ENCODE measurements at places on chromosomes 11 and 22.

DNA sequence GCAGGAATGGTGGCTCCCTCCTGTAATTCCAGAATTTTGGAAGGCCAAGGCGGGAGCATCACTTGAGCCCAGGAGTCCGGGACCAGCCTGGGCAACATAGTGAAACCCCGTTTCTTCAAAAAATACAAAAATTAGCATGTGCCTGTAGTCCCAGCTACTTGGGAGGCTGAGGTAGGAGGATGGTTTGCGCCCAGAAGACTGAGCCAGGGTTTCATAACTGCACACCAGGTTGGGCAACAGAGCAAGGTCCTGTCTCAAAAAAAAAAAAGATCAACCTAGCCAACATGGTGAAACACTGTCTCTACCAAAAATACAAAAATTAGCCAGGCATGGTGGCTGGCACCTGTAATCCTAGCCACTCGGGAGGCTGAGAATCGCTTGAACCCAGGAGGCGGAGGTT lies 6.4 kb downstream of the A4GALT start:
- DNase-seq: no peak

DNA sequence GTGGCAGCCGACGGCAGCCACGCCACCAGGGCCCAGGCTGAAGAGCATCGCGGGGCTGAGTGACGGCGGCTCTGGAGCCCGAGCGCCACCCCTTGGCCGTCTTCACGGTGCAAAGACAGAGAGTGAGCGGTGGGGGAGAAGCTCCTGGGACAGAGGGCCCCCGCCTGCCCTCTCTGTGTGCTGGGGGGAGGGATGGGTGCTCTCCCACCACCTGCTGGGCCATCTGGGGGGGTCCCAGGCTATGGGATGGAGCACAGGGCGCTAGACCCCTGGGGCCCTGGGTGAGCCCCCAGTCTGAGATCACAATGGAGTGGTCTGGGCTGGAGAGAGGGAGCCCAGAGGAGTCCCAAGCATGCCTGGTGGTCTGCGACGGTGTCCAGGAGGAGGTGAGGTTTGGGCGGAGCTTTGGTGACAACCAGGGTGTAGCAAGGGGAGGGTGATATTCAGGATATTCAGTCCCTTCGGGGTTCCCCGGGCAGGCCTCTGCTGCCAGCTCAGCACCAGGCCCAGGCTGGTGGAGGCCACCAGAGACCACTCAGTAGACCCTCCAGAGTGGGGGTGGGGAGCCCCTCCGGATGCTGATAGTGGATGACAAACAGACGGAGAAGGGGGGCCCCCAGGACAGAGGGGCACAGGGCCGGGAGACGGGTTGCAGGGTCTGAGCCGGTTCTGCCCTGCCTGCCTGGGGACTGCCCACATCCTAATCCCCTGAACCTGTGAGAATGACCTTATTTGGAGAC lies 78.1 kb upstream of the PRR5 start:
- no peak for DNase-seq

GRCh38 chr11:2663506-2663905 lies 36.3 kb downstream of the KCNQ1OT1 start:
- DNase-seq: no peak

DNA sequence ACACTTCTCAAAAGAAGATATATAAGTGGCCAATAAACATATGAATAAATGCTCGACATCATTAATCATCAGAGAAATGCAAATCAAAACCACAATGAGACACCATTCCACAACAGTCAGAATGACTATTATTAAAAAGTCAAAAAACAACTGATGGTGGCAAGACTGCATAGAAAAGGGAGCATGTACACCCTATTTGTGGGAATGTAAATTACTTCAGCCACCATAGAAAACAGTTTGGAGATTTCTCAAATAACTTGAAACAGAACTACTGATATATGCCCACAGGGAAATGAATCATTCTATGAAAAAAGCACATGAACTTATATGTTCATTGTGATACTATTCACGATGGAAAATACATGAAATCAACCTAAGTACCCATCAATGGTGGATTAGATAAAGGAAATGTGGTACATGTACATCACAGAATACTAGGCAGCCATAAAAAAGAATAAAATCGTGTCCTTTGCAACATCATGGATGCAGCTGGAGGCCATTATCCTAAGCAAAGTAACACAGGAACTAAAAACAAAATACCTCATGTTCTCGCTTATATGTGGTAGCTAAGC lies 42.4 kb downstream of the GLYATL2 start:
- DNase-seq: no peak

- no peak for DNase-seq
Observed at GRCh38 chr11:128316541-128317227, 270.7 kb downstream of the ETS1 start.
